Astrocyte of the hippocampus (primary cell): ENCODE measurements at places on chromosomes 2 and 18.
A peak's percentile ranks its signal among the peaks of the same experiment; 100 is the strongest.

DNA sequence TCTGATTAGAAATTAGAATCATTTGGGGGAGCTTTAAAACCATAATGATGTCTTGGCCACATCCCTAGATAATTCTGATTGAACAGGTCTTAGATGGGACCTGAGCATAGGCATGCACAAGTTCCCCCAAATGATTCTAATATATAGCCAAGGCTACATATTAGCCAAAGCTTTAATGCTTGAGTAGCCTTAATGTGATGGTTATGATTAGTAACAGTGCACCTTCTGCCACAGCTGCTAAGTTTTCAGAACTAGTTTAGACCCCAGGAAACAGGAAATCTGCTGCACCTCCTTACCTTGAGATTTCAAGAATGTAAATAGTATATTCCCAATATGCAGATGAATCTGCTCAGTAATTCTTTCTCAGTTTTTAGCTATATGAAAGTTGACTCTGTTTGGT lies 119.8 kb downstream of the PTPN4 start:
- DNase-seq, result no peak

- no peak for DNase-seq
These were observed 177.7 kb downstream of the PIEZO2 start for GRCh38 chr18:10971717-10972116.

GRCh38 chr18:34001376-34001775 lies 223.3 kb downstream of the NOL4 start:
- DNase-seq, result no peak

GRCh38 chr2:152655880-152656279 lies 61.4 kb downstream of the PRPF40A start:
- DNase-seq, result no peak

- DNase-seq, result no peak
These were observed 44.2 kb upstream of the VPS54 start for GRCh38 chr2:64063454-64063853.

GRCh38 chr2:214896274-214896673 lies 86.8 kb upstream of the BARD1 start:
- no peak for DNase-seq

- no peak for DNase-seq
These were observed 90.2 kb downstream of the PARD3B start for GRCh38 chr2:204635478-204635877.

DNA sequence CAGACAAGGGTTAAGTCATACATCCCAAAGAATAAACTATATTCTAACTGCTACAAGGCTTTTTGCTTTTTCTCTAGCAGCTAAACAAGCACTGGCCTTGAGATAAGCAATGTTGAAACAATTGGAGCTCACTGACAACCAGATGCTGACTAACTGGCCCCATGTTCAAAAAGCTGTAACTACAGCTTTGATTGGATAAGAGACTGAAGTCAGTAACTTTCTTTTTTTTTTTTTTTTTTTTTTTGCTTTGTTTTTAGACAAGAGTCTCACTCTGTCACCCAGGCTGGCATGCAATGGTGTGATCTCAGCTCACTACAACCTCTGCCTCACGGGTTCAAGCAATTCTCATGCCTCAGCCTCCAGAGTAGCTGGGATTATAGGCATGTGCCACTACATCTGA lies 45.4 kb upstream of the TMEM163 start:
- no peak for DNase-seq

DNA sequence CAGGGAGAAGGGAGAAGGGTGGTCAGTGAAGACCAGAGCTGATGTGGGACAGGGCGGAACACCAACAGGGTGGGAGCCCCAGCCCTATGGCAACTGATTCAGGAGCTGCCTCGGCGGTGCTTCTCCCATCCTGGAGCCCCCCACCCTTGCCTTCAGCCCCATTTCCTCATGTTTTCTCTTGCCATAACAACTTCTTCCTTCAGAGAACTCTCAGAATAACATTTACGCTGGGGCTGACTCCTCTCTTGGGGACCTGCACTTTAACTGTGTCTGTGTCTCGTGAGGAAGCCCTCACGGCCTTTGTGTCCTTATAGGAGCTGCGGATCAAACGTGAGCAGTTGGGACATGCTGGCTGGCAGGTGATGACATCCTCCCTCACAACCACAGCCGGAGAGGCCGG lies 116.4 kb upstream of the SNTG2 start:
- DNase-seq, result no peak

GRCh38 chr2:201886504-201886903 lies 80.2 kb downstream of the CDK15 start:
- DNase-seq, result peak; percentile 35

DNA sequence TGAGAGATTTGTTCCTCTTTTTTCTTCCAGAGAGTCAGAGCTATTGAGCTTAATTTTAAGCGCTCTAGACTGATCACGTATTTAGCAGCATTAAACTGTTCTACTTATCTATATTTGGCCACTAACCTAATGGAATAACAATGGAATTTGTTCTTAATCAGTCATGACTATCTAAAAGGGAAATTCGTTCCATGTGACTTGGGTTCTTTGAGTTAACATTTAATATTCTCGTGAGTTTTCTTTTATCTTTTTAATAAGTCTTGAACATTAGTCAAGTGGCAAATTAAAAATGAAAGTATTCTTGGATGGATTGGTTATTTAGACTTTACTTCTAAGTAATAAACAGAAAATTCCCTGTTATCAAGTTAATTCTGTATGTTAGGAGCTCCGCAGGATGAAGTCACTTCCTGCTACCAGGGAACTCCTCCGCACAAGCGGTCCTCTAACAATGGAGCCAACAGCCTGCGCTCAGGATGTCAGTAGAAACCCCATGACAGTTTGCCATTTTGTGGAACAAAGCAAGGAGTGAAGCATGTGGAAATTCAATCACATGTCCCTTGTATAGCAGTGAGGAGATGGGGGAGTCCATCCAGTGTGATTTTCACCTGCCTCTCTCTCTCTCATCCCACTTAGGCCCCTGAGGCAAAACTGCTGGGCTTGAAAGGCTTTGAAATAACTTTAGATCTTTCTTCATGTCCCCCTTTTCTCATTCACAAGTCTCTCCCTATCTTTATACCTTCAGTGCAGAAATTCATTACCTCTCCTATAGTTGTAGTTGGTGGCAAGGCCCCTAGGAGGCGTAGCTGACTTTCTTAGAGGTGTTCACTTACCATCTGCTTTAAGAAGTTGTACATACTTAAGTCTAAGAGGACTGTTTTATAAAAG lies 138.1 kb downstream of the WDR7 start:
- peak; percentile 7 for DNase-seq

DNA sequence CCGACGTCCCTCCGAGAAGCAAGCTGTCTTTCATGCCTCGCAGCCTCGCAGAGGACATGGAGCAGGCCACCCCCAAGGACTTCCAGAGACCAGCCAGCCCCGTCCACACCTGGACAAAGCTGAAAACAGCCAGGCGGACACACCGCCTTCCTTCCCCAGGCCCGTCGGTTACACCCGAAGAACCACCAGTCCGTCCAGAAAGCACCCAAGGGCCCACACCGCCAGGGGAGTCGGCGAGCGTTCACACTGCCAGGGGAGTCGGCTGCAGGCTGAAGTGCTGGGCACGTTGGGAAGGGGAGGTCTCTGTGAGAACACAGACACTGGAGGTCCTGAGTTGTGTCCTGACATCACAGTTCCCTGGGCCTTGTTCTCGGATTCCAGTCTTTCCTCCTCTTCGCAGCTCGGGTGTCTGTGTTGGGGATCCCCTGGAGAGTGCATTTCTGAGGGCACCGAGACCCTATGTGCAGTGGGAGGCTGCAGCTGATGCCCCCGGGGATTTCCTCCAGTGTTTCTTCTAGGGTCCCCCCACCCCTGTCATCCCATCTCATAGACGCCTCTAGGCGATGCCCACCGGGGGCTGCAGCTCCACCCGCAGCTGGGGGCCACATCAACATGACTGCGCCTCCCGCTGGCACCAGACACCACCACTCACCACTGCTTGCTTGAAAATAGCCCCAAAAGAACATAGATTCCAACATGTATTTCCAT lies 344.4 kb upstream of the SALL3 start:
- no peak for DNase-seq

- DNase-seq, result peak; percentile 60
These were observed 1.5 kb upstream of the INHBB start for GRCh38 chr2:120344214-120344975.

DNA sequence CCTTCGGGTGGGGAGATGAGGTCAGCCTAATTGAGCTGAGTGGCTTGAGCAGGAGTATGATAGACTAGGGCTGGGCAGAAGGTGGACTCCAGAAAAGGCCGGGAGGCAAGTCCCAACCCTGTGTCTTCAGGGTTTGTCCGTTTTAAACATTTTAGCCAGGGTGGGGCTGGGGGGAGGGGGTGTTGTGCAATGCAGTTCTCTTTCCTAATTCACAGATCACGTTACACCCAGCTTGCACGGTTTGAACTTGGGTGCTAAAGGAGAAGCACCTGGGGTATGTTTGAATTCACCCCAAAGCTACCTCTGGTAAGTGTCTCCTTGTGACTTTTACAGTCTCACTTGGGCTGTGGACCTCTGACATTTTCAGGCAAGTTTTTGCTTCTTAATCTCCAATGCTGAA lies 233.3 kb downstream of the AGAP1 start:
- DNase-seq, result no peak

DNA sequence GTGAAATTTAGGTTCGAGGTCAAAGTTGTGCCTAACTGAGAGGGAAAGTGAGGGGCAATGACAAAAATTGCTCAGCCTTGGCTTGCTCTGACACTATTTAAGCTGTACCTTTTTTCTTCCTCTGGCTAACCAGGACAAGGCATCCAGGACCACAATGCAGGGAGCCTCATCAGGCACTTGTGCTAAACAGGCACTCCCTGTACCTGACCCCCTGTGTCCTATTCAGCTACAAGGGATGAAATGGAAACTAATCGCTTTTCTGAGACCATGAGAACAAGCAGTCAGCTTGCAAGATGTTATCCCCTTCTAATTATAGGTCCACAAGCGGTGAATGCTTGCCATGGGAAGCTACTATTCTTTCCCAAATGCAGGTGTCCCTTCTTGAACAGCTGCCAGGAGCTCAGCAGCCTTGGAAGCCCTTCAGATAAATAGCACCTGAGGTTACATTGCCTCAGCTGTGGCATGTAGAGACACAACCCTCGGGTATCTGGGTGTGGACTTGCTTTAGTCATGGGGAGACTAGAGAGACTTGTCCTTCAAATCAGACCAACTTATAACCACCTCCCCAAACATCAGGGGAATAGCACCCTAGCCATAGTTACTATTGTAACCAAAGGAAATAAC lies 19.1 kb upstream of the ITGA6 start:
- DNase-seq, result no peak

DNA sequence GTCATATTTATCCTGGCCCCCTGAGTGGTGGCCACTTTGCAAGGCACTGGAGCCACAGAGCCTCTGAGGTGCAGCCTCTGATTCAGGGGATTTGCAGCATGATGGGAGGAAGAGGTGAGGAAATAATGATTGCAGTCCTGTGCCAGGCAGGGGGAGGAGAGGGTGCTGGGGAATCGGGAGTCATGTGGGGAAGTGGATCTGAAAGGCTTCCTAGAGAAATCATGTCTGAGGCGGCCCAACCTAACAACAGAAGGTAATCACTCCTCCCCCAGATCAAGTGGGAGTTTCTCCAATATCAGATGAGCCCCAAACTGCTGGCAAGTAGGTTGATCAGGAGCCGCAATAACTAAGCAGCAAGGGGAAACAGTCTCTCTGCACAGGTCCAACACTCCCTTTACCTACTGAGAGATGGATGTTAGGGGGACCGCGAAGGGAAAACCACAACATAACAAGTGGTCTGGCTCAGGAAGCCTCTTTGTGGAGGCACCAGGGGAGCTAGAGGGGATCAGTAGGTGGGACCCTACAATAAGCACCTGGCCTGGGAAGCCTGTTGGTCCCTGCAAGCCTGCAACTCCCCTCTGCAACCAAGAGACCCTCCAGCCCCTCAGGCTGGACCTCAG lies 71.8 kb upstream of the NPAS2 start:
- DNase-seq, result no peak
